ENCODE measurements at places on chromosomes 16 and 17.

- DNase-seq: peak; percentile 64
Measured at GRCh38 chr17:36899250-36900159, 37.8 kb upstream of the LHX1 start.

DNA sequence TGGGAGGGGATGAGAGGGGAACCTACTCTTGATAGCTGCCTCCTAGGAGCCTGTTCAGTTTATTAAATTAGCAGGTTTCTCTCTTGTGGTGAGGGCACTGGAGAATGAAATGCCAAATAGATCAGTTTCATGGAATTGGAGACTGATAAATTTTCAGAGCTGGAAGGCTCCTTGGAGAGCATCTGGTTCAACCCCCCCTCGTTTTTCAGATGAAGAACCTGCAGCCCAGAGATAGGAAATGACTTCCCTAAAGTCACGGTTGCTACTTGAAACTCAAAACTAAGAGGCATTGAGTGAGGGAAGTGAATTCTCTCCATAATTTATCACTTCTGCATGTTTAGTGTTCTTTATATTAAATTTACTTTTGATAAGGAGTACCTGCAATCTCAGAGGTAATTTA lies 366.0 kb upstream of the CCL2 start:
- no peak for DNase-seq

DNA sequence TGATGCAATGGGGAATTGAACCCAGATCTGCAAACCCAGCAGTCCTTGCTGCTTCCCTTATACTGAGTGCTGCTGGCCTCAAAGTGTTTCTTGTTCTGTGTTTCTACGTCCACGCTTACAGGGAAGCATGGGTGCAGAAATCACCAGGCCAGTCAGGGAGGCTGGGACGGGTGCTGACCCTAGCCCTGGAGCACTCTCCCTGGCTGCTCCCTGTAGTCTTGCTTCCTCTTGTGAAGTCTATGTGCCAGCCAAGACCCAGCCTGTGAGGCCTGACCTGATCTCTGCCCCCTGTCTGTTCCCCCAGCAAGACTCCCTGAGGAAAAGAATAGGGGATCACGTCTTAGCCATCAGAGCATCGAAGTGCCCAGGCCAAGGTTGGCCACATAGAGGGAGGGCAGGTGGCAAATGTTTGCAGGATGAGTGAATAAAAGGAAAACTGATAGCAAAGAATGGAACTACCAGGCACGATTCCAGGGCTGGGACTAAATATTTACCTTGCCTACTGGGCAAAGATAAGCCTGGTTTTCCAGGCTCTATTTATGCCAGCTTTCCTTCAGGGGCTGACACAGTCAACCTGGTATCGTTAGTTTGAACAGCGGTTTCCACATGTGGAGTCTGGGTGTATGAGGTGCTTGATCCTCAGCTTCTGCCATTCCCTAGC lies 41.2 kb upstream of the RHOT1 start:
- DNase-seq: no peak

DNA sequence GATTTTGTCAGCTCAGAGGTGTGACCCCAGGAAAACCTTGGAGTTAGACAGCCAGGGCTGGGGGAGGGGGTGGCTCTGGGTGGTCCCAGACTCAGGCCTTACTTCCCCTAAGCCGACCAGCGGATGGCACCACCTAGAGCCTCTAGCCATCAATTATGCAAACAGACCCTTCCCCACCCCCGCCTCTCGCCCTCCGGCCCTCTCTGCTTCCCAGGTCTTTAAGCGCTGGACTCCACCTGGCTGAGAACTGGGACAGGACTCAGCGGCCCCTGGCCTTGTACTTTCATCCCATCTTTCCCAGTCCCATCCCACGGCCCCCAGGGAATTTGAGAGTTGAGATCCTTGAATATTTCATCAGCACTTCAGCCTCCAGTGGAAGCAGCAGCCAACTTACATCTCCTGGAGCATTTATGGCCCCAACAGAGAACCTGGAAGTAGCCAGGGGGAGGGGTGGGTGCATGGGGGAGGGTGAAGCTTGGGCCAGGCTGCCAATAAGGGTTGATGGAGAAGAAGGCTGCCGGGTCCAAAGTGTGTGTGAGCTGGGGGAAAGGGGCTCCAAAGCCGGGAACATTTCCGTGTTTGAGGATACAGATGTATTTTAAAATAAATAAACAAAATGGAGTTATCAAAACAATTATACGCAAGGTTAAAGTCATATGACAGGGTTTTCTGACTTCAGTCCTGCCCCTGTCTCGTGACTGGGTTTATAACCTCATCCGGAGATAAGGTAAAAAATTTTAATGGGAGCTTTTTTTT lies 7.5 kb upstream of the JUP start:
- no peak for DNase-seq

DNA sequence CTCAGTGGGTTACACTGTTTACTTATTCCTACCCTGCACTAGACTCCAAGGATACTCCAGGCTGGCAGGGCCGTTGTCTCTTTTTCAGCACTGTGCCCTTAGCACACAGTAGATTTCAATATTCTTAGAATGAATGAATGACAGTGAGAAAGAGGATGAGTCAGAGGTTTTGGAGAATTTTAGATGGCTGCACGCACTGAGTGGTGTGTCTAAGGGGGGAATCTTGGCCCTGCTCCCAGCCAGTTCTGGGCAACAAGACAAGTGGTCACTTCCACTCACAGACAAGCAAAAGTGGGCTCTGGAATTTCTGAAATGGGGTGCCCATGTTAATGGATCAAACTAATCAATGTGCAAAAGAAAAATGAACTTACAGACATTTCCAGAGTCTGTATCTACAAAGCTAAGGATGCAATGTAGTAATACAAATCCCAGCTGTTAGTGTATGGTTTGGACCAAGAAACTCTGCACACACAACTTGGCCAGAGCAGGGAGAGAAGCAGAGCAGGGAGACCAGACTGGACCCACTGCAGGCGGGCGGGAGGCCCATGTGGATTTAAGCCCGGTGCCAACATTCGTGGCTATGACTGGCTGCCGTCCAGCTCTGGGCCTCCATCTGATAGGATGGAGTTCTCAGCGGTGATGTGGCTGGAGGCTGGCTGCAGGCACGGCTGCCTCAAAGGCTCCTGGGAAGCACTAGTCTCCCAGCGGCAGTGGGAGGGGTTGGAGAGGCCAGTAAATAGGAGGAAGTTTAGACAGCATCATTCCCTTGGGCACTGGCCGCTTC lies 95.6 kb upstream of the CDYL2 start:
- DNase-seq: no peak

DNA sequence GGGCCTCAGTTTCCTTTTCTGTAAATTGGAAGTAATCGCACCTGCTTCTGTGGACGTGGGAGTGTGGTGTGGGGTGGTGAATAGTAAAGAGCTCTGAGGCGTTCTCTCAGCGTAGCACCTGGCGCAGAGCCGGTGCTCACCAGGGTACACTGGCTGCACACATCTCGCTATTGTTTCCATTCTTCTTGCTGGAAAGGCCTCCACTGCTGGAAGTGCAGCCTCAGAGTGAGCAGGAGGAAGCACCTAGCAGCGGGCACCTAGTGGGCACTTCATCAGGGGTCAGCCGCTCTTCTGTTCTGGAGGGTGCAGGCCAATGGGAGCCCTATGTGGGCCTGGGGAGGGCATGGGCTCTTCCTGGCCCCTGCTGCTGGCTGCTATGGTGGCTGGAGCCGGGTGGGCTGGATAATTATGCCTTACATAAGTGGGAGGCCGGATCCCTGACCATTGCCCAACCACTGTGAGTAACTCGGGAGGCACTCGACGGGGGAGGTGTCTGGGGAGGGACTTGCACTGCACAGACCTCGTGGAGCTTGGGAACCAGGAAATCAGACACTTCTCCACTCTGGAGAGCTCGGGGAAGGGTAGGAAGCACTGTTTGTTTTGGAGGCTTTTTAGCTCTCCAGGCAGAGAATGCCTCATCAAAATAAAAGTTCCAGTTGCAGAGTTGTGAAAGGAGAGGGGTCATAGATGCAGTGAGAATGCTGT lies 1.7 kb downstream of the MAP2K3 start:
- peak; percentile 35 for DNase-seq

DNA sequence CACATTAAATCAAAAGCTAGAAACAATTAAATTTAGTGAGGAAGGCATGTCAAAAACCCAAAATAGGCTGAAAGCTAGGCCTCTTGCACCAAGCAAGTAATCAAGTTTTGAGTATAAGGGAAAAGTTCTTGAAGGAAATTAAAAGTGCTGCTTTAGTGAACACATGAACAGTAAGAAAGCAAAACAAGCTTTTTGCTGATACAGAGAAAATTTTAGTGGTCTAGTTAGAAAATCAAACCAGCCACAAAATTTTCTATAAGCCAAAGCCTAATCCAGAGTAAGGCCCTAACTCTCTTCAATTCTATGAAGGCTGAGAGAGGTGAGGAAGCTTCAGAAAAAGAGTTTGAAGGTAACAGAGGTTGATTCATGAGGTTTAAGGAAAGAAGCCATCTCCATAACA lies 116.2 kb downstream of the CYB561 start:
- no peak for DNase-seq

- DNase-seq: no peak
Measured at GRCh38 chr17:60297760-60298401, 94.1 kb downstream of the USP32 start.

DNA sequence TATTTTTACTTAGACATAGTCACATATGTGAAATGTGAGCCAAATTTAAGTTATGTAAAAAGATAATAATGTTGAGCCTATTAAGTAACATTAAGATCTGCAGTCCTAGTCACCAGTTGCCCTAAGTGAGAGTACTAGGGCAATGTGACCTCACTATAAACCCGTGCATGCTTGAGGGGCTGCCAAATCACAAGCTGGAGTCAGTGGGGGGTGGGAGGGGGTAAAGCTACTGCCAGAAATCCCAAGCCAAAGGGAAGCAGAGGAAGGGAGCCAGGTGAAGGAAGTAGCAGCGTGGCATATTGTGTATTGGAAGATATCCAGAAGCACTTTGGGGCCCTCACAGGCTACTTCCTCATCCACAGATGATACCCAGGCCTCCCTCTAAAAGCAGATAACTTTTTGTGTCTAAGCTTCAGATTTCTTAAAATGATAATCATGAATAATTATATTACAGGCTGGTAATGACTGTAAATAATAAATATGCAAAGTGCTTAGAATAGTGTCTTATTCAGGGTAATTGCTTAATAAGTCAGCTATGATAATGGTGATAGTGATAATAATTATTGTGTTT lies 134.1 kb downstream of the CA10 start:
- peak; percentile 75 for DNase-seq
